ENCODE measurements at places on chromosomes 3 and 15.

GRCh38 chr15:25406261-25406660 lies 32.6 kb downstream of the UBE3A start:
- DNase-seq = no peak

- DNase-seq = no peak
Measured at GRCh38 chr3:127428344-127428997, 140.6 kb upstream of the PRR20G start.

DNA sequence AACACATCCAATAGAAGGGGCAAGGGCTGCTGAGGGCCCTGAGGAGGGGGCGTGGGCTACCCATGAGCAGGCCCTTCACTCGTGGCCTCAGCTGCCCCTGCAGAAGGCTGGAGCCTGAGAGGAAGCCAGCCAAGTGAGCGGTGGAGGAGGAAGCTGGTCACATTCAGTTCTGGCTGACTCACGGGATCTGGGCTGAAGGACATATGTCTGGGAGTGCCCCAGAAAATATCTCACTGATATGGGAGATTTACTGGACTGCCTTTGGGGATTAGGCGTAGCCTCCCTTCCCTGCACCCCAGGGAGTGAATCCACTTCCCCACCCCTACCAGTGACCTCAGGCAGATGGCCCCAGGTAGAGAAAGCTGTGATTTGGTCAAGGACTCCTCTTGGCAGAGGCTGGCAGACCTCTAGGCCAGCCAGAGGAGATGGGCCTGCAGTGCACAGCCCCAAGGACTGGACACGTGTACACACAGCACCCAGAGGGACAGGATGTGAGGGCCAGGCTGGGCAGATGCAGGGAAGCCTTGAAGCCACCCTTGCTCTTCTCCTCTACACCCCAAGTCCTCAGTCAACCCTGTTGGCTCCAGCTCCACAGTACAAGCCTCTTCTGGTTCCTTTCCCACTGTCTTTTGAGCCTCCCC lies 14.2 kb upstream of the ANKDD1A start:
- peak; percentile 83 for DNase-seq

DNA sequence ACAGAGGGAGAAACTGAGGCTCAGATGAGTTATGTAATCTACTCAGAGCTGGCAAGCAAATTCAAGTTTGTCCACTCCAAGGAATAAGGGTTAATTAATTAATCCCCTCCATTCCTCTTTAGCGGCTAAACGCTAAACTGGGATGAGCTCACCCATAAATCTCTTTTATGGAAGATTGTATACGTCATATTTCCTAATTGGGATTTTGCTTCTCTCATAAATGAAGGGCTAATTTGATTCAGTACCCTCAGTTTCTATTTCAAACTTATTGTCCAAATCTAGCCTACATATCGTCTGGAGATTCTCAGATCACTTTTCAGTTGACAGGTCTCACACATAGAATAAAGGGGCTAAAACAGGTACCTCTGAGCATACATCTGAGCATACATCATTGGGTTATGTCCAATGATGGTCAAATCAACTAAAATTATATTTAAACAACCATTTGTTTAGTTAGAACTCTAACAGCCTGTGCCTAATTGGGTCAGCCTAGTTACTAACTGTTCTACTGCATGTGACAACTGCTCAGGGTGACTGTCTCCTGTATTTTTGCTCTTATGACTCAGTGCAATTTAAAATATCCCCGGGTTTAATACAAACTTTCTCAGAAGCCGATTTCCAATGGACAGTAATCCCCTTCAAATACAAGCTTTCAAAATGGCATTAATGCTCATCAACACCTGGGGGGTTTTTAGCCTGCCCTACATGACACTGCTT lies 57.6 kb upstream of the PLXND1 start:
- DNase-seq = peak; percentile 65

DNA sequence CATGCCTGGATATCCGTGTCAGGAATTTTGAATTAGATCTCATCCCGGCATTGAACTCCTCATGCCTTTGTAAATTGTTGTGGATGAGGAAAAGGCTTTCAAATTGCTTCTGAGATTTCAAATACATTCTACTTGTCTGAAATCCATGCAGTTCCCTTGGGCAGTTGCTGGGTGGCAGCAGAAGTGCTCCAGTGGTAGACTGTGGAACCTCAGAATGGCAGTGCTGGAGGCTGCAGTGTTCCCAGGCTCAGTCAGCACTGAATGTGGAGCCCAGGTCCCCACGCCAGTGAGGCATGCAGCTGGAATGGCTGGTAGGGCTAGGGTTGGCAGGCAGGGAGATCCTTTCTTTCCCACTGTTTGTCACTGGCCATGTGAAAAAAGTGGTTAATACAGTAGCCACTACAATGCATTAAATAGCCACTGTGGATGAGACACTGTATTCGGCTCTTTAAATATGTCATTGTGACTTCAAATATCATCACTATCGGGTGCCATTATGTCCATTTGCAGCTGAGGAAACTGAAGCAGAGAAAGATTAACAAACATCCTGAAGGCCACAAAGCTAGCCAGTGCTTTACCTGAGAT lies 98.6 kb downstream of the TPRG1 start:
- DNase-seq = peak; percentile 91

DNA sequence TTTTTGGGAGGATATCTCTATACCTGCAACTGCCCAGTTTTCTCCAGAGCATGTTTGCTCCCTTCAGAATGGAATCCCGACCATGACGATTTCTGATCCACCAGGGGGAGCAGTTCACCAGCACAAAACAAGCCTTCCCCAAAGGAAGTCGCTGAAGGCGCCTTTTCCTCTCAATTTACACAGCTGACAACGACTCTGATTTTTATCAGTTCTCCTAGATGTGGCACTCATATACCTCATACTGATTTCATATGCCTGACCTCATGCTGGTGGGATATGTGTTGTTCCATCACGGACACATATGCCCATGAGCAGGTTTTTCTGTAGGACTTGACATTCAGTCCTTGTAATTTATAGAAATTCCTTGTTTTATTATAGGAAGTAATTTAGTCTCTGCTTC lies 1028.2 kb downstream of the MCTP2 start:
- peak; percentile 62 for DNase-seq
